ENCODE measurements at places on chromosomes 5 and 9.

GRCh38 chr5:14449052-14449661 is 132.4 kb upstream of the OTULINL start:
- DNase-seq: no peak

GRCh38 chr5:35117967-35118366 is 70.2 kb upstream of the AGXT2 start:
- no peak for DNase-seq

- no peak for DNase-seq
Observed at GRCh38 chr9:15640121-15640520, 87.3 kb downstream of the CCDC171 start.

GRCh38 chr5:159525117-159525516 is 194.8 kb upstream of the IL12B start:
- no peak for DNase-seq

DNA sequence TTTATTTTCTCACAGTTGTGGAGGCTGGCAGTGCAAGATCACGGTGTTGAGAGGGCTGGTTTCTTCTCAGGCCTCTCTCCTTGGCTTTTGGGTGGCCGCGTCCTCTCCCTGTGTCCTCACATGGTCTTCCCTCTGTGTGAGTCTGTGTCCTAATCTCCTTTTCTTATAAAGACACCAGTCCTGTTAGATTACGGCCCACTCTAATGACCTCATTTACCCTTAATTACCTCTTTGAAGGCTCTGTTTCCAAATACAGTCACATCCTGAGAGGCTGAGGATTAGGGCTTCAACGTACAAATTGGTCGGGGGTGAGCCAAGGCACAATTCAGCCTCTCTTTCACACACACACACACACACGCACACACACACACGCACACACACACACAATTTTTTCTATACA is 73.0 kb downstream of the UGCG start:
- DNase-seq: no peak

Data from endothelial cell (in vitro differentiated cells).